ENCODE measurements at places on chromosomes 2 and 18.
A peak's percentile ranks its signal among the peaks of the same experiment; 100 is the strongest.

GRCh38 chr18:49802623-49803022 lies 10.7 kb downstream of the ACAA2 start:
- DNase-seq: no peak

DNA sequence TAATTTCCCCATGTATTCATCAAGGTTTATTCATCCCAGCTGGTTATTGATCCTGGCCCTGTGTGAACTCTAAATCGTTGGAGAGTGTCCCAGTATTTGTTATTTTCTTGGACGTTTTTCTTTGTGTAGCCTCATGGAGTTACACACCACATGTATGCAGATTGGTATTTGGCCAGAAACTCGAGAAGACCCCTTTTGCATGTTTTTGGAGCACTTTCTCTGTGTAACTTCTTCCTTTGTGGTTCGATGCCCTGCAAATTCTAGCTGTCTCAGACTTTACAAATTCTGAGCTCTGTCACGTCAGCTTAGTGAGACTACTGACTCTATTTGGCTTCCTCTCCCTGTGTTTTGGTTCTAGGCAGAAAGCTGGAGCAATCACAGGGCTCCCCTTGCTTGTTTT lies 198.7 kb downstream of the MCFD2 start:
- peak; percentile 76 for DNase-seq

- DNase-seq: no peak
Measured at GRCh38 chr2:235391921-235392615, 101.8 kb upstream of the AGAP1 start.

DNA sequence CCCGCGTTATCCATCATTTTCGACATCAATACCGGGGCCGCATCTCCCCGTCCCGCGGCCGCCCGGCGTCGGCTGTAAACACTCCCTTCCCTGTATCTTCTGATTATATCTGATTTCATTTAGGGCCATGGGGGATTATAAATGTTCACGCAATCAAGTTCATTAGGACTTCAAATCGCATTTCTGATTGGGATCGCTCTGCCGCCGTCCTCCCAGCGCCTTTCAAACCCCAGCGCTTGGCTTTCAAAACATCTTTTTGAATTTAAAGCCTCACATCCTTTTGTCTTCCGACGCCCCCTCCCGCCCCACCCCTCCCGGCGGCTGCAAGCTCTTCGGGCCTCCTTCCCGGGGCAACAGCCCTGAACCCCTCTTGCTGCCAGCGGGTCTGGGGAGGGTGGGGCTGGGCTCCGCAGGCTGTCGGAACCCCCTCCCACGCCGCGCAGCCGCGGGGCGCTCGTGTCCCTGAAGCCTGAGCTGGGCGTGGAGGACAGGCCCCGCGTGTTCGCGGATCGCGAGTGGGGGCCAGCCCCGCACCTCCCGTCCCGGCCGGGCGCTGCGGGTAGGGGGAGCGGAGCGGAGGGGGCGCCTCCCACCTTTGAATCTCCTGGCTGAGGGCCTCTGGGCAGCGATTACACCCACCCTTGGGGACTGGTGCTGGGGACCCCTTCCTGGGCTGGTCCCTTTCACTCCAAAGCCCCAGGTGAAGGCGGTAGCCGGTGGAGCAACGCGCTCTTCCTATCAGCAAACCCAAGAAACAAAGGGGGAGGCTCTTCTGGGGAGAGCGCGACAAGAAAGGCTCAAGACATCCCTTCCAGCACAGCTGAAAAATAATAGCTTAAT lies 11.3 kb upstream of the GBX2 start:
- DNase-seq: peak; percentile 58

DNA sequence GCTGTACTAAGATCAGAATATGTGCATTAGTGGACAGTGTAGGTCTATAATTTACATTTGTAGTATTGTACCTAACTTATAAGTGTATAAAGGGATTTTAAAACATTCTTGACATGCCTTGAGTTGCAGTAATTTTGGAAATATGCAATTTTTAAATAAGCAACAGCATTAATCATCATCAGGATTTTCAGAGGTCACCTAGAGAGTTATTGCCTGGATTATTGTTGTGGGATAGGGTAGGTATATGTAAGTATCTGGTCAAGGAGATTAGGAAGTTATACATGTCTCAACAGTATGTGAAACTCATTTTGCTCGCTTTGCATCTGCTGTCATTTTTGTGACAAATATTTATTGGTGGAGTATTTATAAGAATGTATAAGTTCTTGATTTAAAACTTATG lies 184.2 kb downstream of the WDR7 start:
- peak; percentile 9 for DNase-seq

- peak; percentile 60 for DNase-seq
Measured at GRCh38 chr2:207231106-207231865, 65.5 kb upstream of the KLF7 start.

GRCh38 chr2:180872255-180872654 lies 108.2 kb upstream of the UBE2E3 start:
- peak; percentile 36 for DNase-seq

- DNase-seq: no peak
Measured at GRCh38 chr2:9347411-9347881, 75.9 kb downstream of the ITGB1BP1 start.

GRCh38 chr2:26347286-26347865 lies 787 bp upstream of the ADGRF3 start:
- peak; percentile 27 for DNase-seq

- DNase-seq: peak; percentile 96
Measured at GRCh38 chr2:108594132-108594981, 60.1 kb downstream of the LIMS1 start.

DNA sequence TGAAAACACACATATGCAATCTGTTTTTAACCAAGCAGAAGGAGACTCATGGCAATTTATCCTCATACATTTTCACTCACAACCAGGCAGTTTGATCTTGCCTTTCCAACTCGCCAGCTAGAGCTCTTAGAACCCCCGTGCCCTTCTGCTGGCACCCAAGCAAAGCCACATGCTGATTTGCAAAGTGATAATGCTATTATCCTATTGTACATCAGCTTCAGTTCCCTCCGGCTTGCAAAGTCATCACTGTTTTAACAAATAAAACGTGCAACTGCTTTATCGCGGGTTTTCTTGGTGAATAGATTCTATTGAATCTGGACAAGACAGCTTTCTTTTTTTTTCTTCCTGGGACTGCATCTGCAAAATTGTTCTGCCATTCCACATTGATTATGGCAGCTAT lies 314.6 kb downstream of the LNPK start:
- no peak for DNase-seq

- no peak for DNase-seq
Measured at GRCh38 chr2:227848586-227848985, 22.8 kb upstream of the DAW1 start.

- peak; percentile 57 for DNase-seq
Measured at GRCh38 chr18:43680096-43680495, 402.8 kb upstream of the SYT4 start.

GRCh38 chr2:31387850-31388249 lies 26.7 kb downstream of the XDH start:
- DNase-seq: no peak

- DNase-seq: no peak
Measured at GRCh38 chr2:177064422-177064821, 148.2 kb upstream of the HNRNPA3 start.

DNA sequence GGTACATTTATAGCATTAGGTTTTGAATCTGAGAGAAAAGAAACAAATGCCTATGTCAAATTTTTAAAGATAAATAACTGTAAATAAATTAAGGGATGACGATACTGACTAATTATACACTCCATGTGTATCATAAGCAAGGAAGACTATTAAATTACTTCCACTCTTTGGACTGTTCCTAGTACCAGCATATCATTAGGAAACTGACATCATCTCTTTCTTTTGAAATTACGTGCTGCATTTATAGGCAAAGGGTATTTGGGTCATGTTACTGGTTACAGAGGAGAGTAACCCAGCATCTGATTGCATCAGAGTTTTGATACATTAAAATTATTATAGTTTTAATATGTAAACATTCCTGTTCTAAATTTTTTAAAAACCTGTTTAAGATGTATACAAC lies 309.7 kb downstream of the XIRP2 start:
- no peak for DNase-seq

DNA sequence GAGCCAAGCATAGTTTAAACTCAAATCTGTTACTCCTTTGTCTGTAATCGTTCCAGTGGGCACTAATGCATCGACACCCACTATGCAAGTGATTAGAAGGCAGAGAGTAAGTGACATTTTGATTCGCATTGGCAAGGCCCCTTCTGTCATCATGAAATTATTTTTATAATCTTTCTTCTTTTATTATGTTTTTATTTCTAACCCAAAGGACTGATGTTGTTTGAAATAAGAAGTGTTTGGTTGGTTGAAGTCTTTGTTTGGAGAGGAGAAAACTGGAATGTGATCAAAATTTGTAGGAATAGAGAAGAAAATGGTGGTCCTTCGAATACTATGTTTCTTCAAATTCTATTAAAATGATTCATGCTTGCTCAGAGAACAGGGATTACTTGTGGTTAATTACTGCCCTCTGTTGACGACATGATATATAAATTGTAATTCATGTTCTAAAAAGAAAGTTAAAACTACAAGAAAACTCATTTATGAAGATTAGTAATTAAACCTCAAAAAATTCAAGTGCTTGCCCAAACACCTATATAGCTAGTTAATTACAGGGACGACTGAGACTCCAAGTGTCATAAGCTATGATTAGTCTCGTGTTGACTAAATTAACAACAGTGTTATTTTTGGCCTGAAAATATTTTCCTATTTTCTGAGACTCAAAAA lies 26.4 kb upstream of the TFPI start:
- DNase-seq: peak; percentile 78

DNA sequence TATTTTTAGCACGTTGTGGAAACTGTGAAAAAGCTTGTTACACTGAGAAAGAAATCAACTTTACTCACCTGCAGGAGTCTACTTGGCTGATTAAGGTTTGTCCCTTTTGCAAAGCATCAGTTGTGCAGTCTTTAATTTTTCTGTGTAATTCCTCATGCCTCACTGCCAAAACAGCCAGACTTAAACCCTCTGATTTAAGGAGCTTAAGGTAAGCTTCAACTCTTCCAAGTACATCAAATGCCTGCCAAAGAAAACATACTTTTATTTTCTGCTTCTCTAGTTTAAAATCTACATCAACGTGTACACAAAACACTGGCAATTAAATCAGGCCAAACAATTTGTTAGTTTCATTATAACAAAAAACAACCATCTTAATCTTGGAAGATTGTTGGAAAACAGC lies 98.0 kb upstream of the TTN start:
- DNase-seq: no peak

DNA sequence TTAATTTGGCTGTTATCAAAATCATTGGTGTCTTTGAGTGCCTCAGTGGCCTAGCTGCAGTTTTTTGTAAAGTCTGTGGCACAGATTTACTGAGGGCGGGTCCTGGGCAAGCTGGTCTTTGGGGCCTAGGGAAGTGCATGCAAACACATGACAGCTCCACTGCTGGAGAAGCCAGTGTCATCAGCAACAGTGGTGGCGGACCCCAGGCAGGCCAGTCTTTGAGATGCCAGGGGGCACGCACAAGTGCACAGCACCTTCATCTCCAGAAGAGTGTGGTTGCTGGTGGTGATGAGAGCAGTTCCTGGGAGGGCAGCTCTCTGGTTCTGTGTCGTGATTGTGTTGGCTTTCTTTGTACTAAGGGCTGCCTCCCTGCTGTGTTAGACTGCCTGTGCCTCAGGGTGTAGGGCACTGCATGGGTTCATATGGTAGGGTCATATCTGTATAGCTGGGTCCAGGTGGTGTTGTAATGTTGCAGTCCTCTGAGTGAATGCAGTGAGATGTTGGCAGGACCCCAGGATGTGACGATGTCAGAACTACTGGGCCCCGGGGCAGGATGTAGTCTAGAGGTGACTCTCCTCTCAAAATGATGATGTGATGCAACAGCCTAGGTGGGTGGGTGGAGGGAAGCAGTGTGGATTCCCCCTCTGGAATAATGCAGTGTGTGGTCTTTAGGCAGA lies 646.7 kb upstream of the CDH2 start:
- no peak for DNase-seq

GRCh38 chr2:160207271-160207670 lies 7.2 kb upstream of the ITGB6 start:
- no peak for DNase-seq

GRCh38 chr18:24003903-24004640 lies 10.5 kb upstream of the TTC39C start:
- DNase-seq: peak; percentile 16

GRCh38 chr2:176291809-176292283 lies 22.6 kb downstream of the MTX2 start:
- DNase-seq: no peak

Measured in fibroblast of skin of scalp (primary cell).